ENCODE measurements at places on chromosomes 2 and 18. TPM values are rescaled to one million over a fixed set of nuclear protein-coding genes. Genes with fewer than 3 reads are reported as not detected.

The OTX1 gene
- total RNA-seq = not detected

- no peaks in the 10 kb centered on the region for H3K27me3 ChIP-seq
These were observed 14.0 kb upstream of the HRH4 start for GRCh38 chr18:24446453-24446852.

DNA sequence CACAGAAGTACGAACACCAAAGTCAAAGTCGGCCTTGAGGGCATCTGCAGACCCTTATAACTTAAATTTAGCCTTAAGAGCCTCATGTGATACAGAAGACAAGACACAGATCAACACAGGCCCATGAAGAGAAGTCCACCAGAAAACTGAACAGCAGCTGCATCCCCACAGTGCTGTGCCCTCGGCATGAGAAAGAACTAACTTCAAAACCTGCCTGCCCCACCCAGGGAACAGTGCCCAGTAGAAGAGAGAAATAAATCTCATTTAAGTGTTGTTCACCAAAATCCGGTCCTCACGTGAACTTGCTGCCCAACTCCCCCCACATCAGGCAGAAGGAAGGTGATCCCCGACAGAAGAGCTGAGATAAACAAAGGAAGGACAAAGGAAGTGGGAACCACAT, 73.7 kb downstream of the PXDN start:
- no peaks in the 10 kb centered on the region for H3K4me1 ChIP-seq
- no peaks in the 10 kb centered on the region for H3K36me3 ChIP-seq
- no peak overlapping the region for H3K4me3 ChIP-seq
- no peak overlapping the region for H3K27ac ChIP-seq
- no peaks in the 10 kb centered on the region for H3K27me3 ChIP-seq

DNA sequence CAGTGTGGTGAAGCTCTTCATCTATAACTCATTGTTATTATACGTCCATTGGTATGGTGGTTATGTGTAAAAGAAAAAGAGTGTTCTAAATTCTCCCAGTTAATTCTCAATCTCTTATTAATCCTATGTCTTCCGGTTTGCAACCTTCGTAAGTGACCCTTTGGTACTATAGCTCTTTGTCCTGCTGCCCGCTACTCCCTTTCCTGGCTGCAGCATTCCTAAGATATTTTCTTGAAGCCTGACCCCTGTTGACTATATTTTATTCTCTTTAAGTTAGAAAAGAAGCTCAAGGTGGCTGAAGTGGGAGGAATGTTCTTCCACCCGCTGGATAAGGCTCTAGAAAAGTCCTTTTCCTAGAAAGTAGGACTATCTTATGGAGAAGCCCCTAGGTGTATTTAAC, 684.8 kb downstream of the SOCS6 start:
- no peaks in the 10 kb centered on the region for H3K27me3 ChIP-seq
- no peak for DNase-seq
- no peaks in the 10 kb centered on the region for H3K4me1 ChIP-seq
- no peak overlapping the region for H3K27ac ChIP-seq

The PER2 gene
- total RNA-seq = 12.4 TPM

The IL36B gene
- not detected for total RNA-seq

The PID1 gene
- not detected for total RNA-seq

GRCh38 chr2:86372641-86373502, 35.4 kb upstream of the REEP1 start:
- no peak overlapping the region for H3K4me3 ChIP-seq
- no peak for DNase-seq
- H3K27me3 ChIP-seq = no peaks in the 10 kb centered on the region

- H3K27ac ChIP-seq = peak overlapping the region; percentile 79
- peaks cover 22% of the 10 kb centered on the region for H3K27me3 ChIP-seq
These were observed 12.6 kb upstream of the MLPH start for GRCh38 chr2:237474442-237474911.

DNA sequence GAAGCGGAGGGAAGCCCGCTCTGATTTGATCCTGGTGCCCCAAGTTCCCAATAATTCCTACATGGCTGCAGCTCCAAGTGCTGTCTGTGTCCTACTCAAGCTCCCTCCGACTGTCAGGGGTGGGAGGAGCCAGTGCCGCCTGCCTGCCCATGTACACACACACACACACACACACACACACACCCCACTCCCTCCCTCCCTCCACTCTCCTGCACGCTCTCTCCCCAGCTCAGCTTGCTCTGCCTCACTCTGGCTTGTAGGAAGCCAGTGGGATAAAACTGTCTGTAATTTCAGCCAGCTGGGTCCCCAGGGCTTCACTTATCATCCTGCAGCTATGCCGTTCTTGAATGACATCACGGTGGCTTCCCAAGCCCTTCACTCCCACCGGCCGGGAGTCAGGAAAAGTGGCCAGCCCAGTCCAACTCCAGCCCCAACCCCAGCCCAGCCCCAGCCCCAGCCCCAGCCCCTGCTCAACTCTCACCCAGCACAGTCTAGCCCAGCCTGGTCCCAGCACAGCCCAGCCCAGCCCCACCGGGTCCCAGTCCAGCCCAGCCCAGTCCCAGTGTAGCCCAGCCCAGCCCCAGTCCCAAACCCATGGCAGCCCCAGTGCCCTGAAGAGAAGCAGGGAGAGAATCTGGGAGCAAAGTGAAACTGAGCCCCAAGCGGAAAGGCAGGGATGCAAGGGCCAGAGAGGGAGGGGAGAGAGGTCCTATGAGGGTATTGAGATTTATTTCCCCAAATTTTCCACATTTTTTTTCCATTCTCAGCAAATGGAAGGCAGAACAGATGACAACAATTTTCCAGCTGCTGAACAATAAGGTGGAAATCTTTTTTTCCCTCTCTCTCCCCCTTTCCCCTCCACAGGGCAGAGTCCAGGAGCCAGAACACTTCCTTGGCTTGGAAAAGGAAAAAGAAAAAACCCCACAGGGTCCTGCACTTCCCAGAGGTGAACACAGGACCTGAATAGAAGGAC, 144.0 kb downstream of the TNS1 start:
- no peaks in the 10 kb centered on the region for H3K4me1 ChIP-seq
- H3K36me3 ChIP-seq = no peaks in the 10 kb centered on the region
- no peak for DNase-seq
- no peak overlapping the region for H3K27ac ChIP-seq
- no peak overlapping the region for H3K4me3 ChIP-seq
- H3K27me3 ChIP-seq = no peaks in the 10 kb centered on the region

The HOXD12 gene
- total RNA-seq = not detected

The SPC25 gene
- total RNA-seq = 23.7 TPM

DNA sequence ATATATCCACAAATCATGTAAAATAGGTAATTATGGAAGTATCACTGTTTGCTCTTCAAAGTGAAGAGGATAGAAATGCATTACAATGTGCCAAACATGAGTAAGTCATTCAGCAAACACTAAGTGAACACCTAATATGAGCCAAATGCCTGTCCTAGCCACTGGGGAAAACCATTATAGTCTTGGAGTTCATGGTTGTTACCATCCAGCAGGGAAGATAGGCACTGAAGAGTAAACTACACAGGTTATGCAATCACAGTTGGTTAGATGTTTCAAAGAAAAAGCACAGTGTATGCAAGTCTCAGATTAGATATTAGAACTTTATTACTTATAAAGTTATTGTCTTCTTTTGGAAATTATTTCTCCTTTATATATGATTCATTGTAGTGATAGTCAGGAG, 3.9 kb upstream of the SERPINB2 start:
- peaks cover 18% of the 10 kb centered on the region for H3K27me3 ChIP-seq
- H3K4me1 ChIP-seq = peaks cover 17% of the 10 kb centered on the region
- H3K4me3 ChIP-seq = no peak overlapping the region
- no peaks in the 10 kb centered on the region for H3K36me3 ChIP-seq

- peaks cover 21% of the 10 kb centered on the region for H3K27me3 ChIP-seq
- no peak for DNase-seq
- peaks cover 14% of the 10 kb centered on the region for H3K36me3 ChIP-seq
- peaks cover 33% of the 10 kb centered on the region for H3K4me1 ChIP-seq
- H3K27ac ChIP-seq = peak overlapping the region; percentile 63
These were observed 2.3 kb downstream of the PTGR3 start for GRCh38 chr18:75206452-75207309.

The PRKAG3 gene
- not detected for total RNA-seq

DNA sequence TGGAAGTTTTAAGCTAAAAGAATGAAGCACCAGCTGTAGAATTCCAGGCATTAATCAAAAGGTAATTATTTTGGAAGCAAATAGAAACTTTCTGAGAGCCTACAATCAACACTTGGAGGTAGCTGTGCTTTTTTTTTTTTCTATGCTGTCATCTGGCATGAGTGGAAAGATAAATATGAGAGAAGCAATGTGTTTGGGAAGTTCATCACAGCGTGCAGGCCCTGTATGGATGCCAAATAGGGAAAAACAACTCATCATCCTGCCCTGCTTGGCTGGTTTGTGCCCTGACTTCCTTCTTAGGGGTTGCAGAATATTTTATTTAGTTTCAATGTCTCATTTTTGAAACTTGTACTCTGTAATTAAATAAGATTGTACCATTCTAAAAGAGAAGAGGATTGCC, 437.4 kb downstream of the PIK3C3 start:
- no peaks in the 10 kb centered on the region for H3K27me3 ChIP-seq
- H3K4me1 ChIP-seq = no peaks in the 10 kb centered on the region
- no peak for DNase-seq
- H3K36me3 ChIP-seq = no peaks in the 10 kb centered on the region
- H3K4me3 ChIP-seq = no peak overlapping the region

DNA sequence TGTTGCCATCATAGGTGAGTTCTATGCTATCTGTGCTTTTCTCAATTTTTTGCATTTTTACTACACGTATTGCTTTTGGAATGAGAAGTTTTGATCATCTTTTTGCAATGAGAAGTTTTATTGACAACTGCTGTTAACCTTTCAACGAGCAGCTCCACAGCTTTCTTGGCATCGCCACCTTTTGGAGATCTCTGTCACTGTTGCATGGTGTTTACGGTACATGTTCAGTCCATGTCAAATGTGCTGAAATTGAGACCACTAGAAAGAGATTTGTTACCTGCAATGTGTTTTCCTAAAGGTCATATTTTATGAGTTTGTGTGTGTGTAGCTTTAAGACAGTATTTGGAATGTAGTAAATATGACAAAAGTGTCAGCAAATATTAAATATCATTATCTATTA, 120.8 kb downstream of the OSBPL6 start:
- H3K27ac ChIP-seq = no peak overlapping the region
- no peaks in the 10 kb centered on the region for H3K36me3 ChIP-seq
- no peak overlapping the region for H3K4me3 ChIP-seq
- peaks cover 26% of the 10 kb centered on the region for H3K27me3 ChIP-seq
- no peak for DNase-seq

GRCh38 chr2:213151437-213152064, at the start of gene IKZF2:
IKZF2 (minus strand) TSS chr2:213151612; CDS start chr2:213148629, 2,983 bp downstream.
- peaks cover 33% of the 10 kb centered on the region for H3K4me1 ChIP-seq
- H3K27me3 ChIP-seq = peaks cover 27% of the 10 kb centered on the region
- peak; percentile 76 for DNase-seq
- H3K27ac ChIP-seq = peak within 1 kb of the TSS; percentile 87
- peak within 1 kb of the TSS; percentile 93 for H3K4me3 ChIP-seq

DNA sequence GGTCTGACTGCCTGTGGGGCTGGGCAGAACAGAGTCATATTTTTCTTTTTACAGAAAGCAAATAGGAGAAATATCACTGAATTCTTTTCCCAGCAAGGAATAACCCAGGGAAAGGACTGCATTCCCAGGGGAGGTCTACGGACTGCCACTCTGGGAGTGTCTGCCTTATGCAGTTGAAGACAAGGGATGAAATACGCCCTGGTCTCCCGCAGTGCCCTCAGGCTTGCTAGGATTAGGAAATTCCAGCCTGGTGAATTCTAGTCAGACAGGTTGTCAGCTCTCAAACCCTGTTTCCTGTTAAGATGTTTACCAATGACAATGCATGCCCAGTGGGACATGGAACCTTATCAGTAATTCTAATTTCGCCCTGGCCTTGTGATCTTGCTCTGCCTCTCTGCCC, 30.3 kb upstream of the PDK1 start:
- peaks cover 17% of the 10 kb centered on the region for H3K36me3 ChIP-seq
- no peak overlapping the region for H3K27ac ChIP-seq
- no peak overlapping the region for H3K4me3 ChIP-seq
